Nephron progenitor cell (in vitro differentiated cells): ENCODE measurements at places on chromosomes 2 and 18.
A peak's percentile ranks its signal among the peaks of the same experiment; 100 is the strongest.

GRCh38 chr2:219912491-219912921 lies 285.1 kb downstream of the SLC4A3 start:
- H3K27ac ChIP-seq = peak overlapping the region; percentile 96
- peak overlapping the region; percentile 26 for H3K4me3 ChIP-seq
- H3K4me1 ChIP-seq = peaks cover 23% of the 10 kb centered on the region
- no peaks in the 10 kb centered on the region for H3K36me3 ChIP-seq
- DNase-seq = peak; percentile 15

GRCh38 chr18:79227621-79228020 lies 158.4 kb downstream of the ATP9B start:
- H3K27ac ChIP-seq = no peak overlapping the region
- no peak overlapping the region for H3K4me3 ChIP-seq
- DNase-seq = no peak
- H3K4me1 ChIP-seq = no peaks in the 10 kb centered on the region
- no peaks in the 10 kb centered on the region for H3K27me3 ChIP-seq

GRCh38 chr2:144670738-144671137 lies 150.8 kb upstream of the ZEB2 start:
- peaks cover 3% of the 10 kb centered on the region for H3K27me3 ChIP-seq
- no peak for DNase-seq
- no peaks in the 10 kb centered on the region for H3K36me3 ChIP-seq
- H3K4me3 ChIP-seq = no peak overlapping the region
- no peak overlapping the region for H3K27ac ChIP-seq

DNA sequence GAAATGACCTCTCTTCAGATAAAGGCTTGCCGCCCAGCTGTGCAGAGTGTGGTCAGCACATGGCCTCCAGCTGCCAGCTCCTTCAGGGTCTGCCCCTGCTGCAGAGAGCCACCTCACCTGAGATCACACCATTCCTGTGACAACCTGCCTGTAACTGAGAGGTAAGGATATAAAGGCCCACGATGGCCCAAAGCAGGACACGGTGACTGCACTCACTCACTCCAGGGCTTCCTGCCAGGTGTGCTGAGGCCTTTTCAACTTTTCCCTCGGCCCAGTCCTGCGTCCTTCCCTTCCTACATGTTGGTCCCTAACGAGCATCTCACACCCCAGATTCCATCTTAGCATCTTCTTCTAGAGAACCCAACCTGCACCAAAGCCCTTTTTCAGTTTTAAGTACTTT lies 36.2 kb downstream of the ANKRD44 start:
- no peak overlapping the region for H3K27ac ChIP-seq
- H3K27me3 ChIP-seq = peaks cover 11% of the 10 kb centered on the region
- peaks cover 33% of the 10 kb centered on the region for H3K4me1 ChIP-seq
- DNase-seq = no peak

DNA sequence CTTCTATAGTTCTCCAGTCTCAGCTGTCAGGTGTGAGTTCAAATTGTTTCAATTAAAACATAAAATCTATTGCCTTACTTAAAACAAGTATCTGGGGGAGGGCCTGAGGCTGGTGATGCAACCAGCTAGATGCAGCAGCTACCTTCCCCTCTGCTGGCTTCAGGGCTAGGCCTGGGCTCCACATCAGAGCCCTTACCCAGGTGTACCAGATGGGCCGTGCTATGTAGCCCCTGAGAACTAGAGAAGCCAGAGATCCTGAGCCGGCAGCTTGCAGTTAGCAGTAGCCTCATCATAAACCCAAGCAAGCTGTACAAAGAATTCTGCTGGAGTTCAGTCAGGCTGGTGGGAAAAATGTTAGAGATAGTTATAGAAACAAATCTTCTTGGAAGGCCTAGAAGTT lies 97.7 kb upstream of the ACAA2 start:
- H3K27ac ChIP-seq = no peak overlapping the region
- peaks cover 3% of the 10 kb centered on the region for H3K27me3 ChIP-seq
- DNase-seq = no peak
- H3K4me3 ChIP-seq = no peak overlapping the region
- H3K36me3 ChIP-seq = no peaks in the 10 kb centered on the region
- peaks cover 26% of the 10 kb centered on the region for H3K4me1 ChIP-seq

- peaks cover 20% of the 10 kb centered on the region for H3K4me1 ChIP-seq
- H3K27me3 ChIP-seq = no peaks in the 10 kb centered on the region
- no peaks in the 10 kb centered on the region for H3K36me3 ChIP-seq
- no peak for DNase-seq
Observed at GRCh38 chr18:29007986-29008654, 831.2 kb upstream of the CDH2 start.

GRCh38 chr2:1925516-1925915 lies 181.2 kb upstream of the PXDN start:
- DNase-seq = no peak
- no peak overlapping the region for H3K4me3 ChIP-seq
- no peak overlapping the region for H3K27ac ChIP-seq
- H3K27me3 ChIP-seq = peaks cover 6% of the 10 kb centered on the region
- peaks cover 16% of the 10 kb centered on the region for H3K4me1 ChIP-seq
- no peaks in the 10 kb centered on the region for H3K36me3 ChIP-seq
